ENCODE measurements at places on chromosomes 11 and 22. TPM values are rescaled to one million over a fixed set of nuclear protein-coding genes. Genes with fewer than 3 reads are reported as not detected.
A peak's percentile ranks its signal among the peaks of the same experiment; 100 is the strongest.

- peaks cover 10% of the 10 kb centered on the region for H3K36me3 ChIP-seq
- H3K27me3 ChIP-seq, result no peaks in the 10 kb centered on the region
- no peak overlapping the region for H3K27ac ChIP-seq
- DNase-seq, result no peak
- H3K4me1 ChIP-seq, result no peaks in the 10 kb centered on the region
- no peak overlapping the region for H3K4me3 ChIP-seq
These were observed 90.7 kb downstream of the TBC1D22A start for GRCh38 chr22:46853191-46853590.

- H3K36me3 ChIP-seq, result peaks cover 18% of the 10 kb centered on the region
- no peak for DNase-seq
- no peak overlapping the region for H3K4me3 ChIP-seq
- no peaks in the 10 kb centered on the region for H3K27me3 ChIP-seq
- H3K4me1 ChIP-seq, result no peaks in the 10 kb centered on the region
These were observed 15.7 kb downstream of the ZNF214 start for GRCh38 chr11:7004482-7004881.

GRCh38 chr11:118819334-118820024, 28.5 kb upstream of the DDX6 start:
- H3K27me3 ChIP-seq, result no peaks in the 10 kb centered on the region
- no peak overlapping the region for H3K27ac ChIP-seq
- H3K4me1 ChIP-seq, result no peaks in the 10 kb centered on the region
- H3K4me3 ChIP-seq, result no peak overlapping the region
- H3K36me3 ChIP-seq, result no peaks in the 10 kb centered on the region

- H3K27me3 ChIP-seq, result no peaks in the 10 kb centered on the region
- H3K4me1 ChIP-seq, result peaks cover 7% of the 10 kb centered on the region
- no peak overlapping the region for H3K4me3 ChIP-seq
- H3K36me3 ChIP-seq, result peaks cover 95% of the 10 kb centered on the region
- no peak for DNase-seq
These were observed 22.2 kb downstream of the MORC2 start for GRCh38 chr22:30946354-30946753.

Gene NPAS4
- total RNA-seq, result not detected

- H3K36me3 ChIP-seq, result no peaks in the 10 kb centered on the region
- no peaks in the 10 kb centered on the region for H3K27me3 ChIP-seq
- no peak overlapping the region for H3K4me3 ChIP-seq
- DNase-seq, result no peak
These were observed 58.1 kb downstream of the LINC01488 start for GRCh38 chr11:69539416-69540117.

DNA sequence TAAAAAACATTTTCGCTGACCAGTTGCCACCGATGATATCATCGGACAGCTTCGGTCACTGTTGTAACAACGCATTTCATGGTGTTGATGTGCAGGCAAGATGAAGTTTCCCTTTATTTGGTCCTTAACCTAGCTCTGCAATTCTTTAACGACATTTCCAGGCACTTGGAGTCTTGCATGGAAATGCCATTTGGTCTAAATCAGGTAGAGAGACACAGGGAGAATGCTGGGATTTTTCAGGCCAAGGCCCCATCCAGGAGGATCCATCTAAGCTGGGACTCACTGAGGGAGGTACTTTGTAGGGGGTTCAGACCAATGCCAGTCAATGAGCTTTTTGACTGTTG, 121.5 kb upstream of the RCN1 start:
- DNase-seq, result no peak
- H3K27me3 ChIP-seq, result no peaks in the 10 kb centered on the region
- no peaks in the 10 kb centered on the region for H3K36me3 ChIP-seq
- no peak overlapping the region for H3K4me3 ChIP-seq
- no peaks in the 10 kb centered on the region for H3K4me1 ChIP-seq
- H3K27ac ChIP-seq, result no peak overlapping the region

Gene OR5P2
- total RNA-seq, result 5.8 TPM

Gene OR5T1
- total RNA-seq, result not detected

DNA sequence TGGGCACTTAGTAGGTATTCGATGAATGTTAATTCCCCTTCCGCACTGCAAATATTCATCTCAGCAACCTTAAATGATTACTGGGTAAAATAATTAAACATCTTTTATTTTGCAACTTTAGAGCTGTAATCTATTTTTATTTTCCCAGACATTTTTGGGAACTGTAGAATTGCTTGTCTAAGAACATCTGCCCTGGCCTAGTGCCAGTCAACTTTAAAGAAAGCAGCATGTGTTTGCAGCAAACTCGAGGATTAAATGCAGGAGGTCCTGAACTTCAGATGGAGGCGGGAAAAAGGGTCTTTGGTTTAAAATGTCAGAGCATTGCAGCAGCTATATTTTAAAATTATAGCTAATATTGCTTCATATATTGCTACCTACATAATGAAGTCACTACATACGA, 190.0 kb downstream of the PGR start:
- no peak for DNase-seq
- no peaks in the 10 kb centered on the region for H3K27me3 ChIP-seq
- peaks cover 93% of the 10 kb centered on the region for H3K36me3 ChIP-seq
- peaks cover 2% of the 10 kb centered on the region for H3K4me1 ChIP-seq
- H3K27ac ChIP-seq, result no peak overlapping the region

GRCh38 chr11:94656968-94657367, 89.8 kb downstream of the PIWIL4 start:
- peaks cover 11% of the 10 kb centered on the region for H3K4me1 ChIP-seq
- no peak overlapping the region for H3K27ac ChIP-seq
- H3K27me3 ChIP-seq, result no peaks in the 10 kb centered on the region
- peaks cover 59% of the 10 kb centered on the region for H3K36me3 ChIP-seq
- DNase-seq, result peak; percentile 75

DNA sequence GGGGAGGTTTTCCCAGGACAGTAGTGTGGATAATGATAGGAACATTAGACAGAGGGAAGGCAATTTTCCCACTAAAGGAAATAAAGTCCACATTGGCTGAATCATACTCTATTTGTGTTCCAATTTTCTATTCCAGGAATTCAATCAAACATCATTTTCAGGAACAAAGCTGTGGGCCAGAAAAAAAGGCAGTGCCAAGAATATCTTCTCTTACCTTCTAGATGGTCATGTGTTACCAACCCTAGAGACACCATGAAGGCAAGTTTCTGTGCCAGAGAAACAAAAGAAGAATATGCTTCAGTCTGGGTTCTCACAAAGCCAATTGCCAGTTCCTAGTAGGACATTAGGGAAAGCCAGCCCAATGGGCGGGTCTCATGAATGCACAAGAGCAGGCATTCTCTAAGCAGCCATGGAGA, 27.5 kb downstream of the LARGE2 start:
- no peaks in the 10 kb centered on the region for H3K27me3 ChIP-seq
- H3K4me1 ChIP-seq, result no peaks in the 10 kb centered on the region
- no peak for DNase-seq
- no peak overlapping the region for H3K27ac ChIP-seq

Gene OR2D2
- total RNA-seq, result 1.1 TPM

GRCh38 chr11:72048766-72049460, 31.4 kb downstream of the NUMA1 start:
- peaks cover 17% of the 10 kb centered on the region for H3K36me3 ChIP-seq
- peaks cover 4% of the 10 kb centered on the region for H3K4me1 ChIP-seq
- H3K27me3 ChIP-seq, result no peaks in the 10 kb centered on the region
- no peak overlapping the region for H3K4me3 ChIP-seq
- peak; percentile 53 for DNase-seq
- peak overlapping the region; percentile 27 for H3K27ac ChIP-seq

DNA sequence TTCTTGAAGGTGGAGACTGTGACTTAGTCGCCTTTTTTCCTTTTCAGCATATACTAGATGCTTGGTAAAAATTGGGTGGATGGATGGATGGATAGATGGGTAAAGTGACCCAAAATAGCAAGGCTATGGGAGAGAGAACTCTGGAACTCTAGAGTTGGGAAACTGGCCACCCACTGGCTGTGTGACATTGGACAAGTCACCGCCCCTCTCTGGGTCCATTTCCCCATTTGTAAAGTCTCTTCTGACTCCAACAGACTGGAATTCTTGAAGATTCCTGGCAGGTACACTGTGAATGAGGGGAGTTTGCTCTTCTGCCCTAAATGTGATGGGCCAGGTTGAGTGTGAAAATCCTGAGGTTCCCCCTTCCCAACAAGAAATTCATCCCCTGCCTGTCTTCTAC, 8.0 kb downstream of the TKFC start:
- no peak overlapping the region for H3K27ac ChIP-seq
- H3K27me3 ChIP-seq, result no peaks in the 10 kb centered on the region
- no peak for DNase-seq
- H3K36me3 ChIP-seq, result peaks cover 8% of the 10 kb centered on the region
- no peak overlapping the region for H3K4me3 ChIP-seq

GRCh38 chr11:57645689-57646085, 4.0 kb downstream of the YPEL4 start:
- H3K4me1 ChIP-seq, result peaks cover 41% of the 10 kb centered on the region
- no peak overlapping the region for H3K27ac ChIP-seq
- H3K4me3 ChIP-seq, result no peak overlapping the region
- peak; percentile 55 for DNase-seq

GRCh38 chr22:26763633-26764361, 106.4 kb downstream of the MIAT start:
- H3K27me3 ChIP-seq, result no peaks in the 10 kb centered on the region
- H3K4me3 ChIP-seq, result no peak overlapping the region
- no peak overlapping the region for H3K27ac ChIP-seq
- peak; percentile 58 for DNase-seq
- H3K4me1 ChIP-seq, result peaks cover 6% of the 10 kb centered on the region

GRCh38 chr11:45089251-45089650, 57.2 kb upstream of the PRDM11 start:
- H3K4me3 ChIP-seq, result no peak overlapping the region
- H3K27me3 ChIP-seq, result no peaks in the 10 kb centered on the region
- no peak overlapping the region for H3K27ac ChIP-seq
- no peak for DNase-seq
- no peaks in the 10 kb centered on the region for H3K36me3 ChIP-seq
- H3K4me1 ChIP-seq, result no peaks in the 10 kb centered on the region

GRCh38 chr22:30920407-30920806, 48.2 kb downstream of the MORC2 start:
- no peaks in the 10 kb centered on the region for H3K4me1 ChIP-seq
- DNase-seq, result peak; percentile 95
- peaks cover 11% of the 10 kb centered on the region for H3K36me3 ChIP-seq
- no peaks in the 10 kb centered on the region for H3K27me3 ChIP-seq
- no peak overlapping the region for H3K4me3 ChIP-seq

Gene CBLIF
- not detected for total RNA-seq

DNA sequence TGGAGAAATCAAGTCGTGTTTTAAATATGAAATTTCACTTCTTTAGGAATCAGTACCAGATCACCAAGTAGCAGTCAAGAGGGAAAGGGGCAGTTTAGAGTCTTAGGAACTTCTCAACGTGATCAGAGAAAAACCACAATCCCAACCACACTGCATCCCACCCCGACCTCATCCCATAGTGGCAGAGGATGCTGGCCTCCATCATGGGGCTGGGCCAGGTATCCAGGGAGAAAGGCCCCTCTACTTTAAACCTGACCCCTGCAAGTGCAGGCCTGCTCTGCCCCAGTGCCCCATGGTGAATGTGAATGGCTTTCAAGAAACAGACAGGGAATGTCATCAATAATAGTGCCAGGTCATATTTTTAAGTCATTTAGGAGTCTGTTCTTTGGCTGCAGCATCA, 12.1 kb downstream of the CHST1 start:
- H3K4me1 ChIP-seq, result no peaks in the 10 kb centered on the region
- H3K36me3 ChIP-seq, result no peaks in the 10 kb centered on the region

- no peaks in the 10 kb centered on the region for H3K4me1 ChIP-seq
- peaks cover 25% of the 10 kb centered on the region for H3K36me3 ChIP-seq
- peak; percentile 42 for DNase-seq
These were observed 14.3 kb downstream of the DHCR7 start for GRCh38 chr11:71433648-71434450.

Gene MYO7A
- 1.9 TPM for total RNA-seq

- H3K27ac ChIP-seq, result peak overlapping the region; percentile 91
- H3K36me3 ChIP-seq, result peaks cover 6% of the 10 kb centered on the region
- DNase-seq, result peak; percentile 64
- H3K4me3 ChIP-seq, result peak overlapping the region; percentile 90
These were observed 734 bp upstream of the TMEM123 start for GRCh38 chr11:102453302-102453695.

Gene GDPD5
- total RNA-seq, result 12.2 TPM

DNA sequence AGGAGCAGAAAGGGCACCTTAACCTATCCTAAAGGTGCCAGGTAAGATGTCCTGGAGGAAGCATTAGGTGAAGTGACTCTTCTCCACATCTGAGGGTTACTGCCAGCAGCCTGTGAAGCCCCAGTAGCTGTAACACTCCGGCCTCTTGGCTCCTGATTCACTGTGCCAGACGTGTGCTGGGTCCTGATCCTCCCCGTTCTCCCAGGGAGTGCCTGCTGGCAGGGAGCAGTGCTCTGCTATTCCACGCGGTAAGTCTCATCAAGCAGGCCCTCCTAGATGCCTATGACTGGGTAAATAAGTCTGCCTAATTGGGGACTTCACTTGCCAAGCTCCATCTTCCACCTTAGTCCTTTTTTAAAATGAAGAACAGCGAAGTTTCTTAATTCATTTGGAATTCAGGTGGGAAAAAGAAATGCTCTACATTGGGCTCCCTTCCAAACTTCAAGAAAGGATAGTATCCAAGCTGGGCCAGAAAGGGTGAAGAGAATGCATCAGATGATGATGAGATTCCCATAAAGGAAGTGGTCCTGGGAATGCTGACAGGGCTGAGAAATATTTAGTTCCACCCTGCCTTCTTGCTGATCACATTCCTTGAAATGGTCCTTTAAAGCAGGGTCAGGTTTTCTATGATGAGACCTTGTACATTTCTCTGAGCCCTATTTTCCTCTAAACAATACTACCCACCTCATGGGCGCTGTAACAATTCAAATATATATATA, 188.0 kb downstream of the MAML2 start:
- DNase-seq, result no peak
- H3K36me3 ChIP-seq, result no peaks in the 10 kb centered on the region
- H3K27ac ChIP-seq, result no peak overlapping the region
- no peaks in the 10 kb centered on the region for H3K27me3 ChIP-seq
- no peak overlapping the region for H3K4me3 ChIP-seq
- peaks cover 12% of the 10 kb centered on the region for H3K4me1 ChIP-seq

Gene ESAM
- 1.1 TPM for total RNA-seq

DNA sequence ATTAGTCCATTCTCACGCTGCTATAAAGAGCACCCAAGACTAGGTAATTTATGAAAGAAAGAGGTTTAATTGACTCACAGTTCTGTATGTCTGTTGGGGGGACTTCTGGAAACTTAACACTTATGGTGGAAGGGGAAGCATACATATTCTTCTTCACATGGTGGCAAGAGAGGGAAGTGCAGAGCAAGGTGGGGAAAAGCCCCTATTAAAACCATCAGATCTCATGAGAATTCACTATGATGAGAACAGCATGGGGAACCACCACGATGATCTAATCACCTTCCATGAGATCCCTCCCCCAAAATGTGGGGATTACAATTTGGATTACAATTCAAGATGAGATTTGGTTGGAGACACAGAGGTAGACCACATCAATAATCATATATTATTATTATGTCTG, 25.7 kb downstream of the CEP57 start:
- no peaks in the 10 kb centered on the region for H3K27me3 ChIP-seq
- no peak overlapping the region for H3K4me3 ChIP-seq
- no peak for DNase-seq
- no peaks in the 10 kb centered on the region for H3K4me1 ChIP-seq

All from endodermal cell (in vitro differentiated cells).